NCI-H1417 treated with DMSO at 0.1 percent for 48 hours (cell line): ENCODE measurements at places on chromosomes 4 and X.
A peak's percentile ranks its signal among the peaks of the same experiment; 100 is the strongest.

GRCh38 chrX:53268173-53268572 is 13.2 kb downstream of the IQSEC2 start:
- DNase-seq: no peak

GRCh38 chr4:141348125-141348524 is 127.4 kb downstream of the ZNF330 start:
- DNase-seq: no peak

DNA sequence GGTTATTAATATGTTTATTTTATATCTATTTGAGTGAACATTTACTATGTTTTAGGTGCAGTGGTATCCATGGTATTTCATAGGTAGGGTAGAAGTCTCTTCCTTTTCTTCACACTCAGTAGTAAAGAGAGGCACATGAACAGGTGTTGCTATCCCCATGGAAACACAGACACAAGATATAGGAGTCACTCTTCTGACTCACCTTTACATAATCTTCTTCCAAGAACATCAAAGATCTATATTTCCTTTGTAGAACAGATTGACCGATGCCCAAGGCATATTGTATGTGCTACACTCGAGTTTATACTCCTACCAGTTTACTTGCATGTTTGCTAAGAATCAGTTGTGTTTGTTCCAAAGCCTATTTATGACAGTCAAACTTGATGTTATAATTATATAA is 1997.4 kb downstream of the C4orf33 start:
- DNase-seq: no peak

DNA sequence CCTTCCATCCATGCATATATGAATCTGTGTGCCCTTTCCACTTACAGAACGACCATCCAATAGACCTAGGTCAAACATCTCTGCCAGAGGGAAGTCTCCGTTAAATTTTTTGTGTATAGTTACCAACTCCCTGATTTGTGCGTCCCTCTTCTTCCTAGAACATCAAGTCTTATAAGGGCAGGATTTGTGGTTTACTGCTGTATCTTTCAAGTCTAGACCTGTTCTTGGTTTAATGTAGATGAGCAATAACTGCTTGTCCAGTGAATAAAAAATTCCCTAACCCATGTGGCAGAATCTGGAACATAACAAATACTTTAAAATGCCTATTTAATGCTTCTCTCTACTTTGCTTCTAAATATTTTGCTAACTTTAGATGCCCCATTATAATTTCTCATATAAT is 988.8 kb downstream of the RAPGEF2 start:
- no peak for DNase-seq

GRCh38 chr4:14726877-14727361 is 275.4 kb upstream of the CPEB2 start:
- peak; percentile 42 for DNase-seq

DNA sequence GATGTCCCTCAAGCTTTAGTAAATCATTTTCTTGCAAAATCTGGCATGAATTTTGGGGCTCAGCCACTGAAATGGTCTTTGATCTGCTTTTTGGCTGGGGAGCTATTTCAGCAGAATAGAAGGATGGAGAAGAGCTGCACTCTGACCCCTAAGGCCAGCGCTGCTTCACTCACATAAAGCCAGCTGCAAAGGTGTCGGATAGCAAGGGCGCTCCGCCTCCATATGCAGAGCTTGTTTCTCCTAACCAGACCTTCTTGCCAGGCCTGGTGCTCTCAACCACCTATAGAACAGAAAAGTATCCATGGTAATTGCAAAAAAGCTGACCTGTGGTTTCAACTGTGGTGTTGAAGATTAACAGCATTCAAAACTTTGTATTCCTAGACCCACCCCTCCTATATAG is 24.1 kb upstream of the COQ2 start:
- DNase-seq: no peak

- no peak for DNase-seq
Measured at GRCh38 chr4:150577796-150578195, 4.2 kb upstream of the MAB21L2 start.

DNA sequence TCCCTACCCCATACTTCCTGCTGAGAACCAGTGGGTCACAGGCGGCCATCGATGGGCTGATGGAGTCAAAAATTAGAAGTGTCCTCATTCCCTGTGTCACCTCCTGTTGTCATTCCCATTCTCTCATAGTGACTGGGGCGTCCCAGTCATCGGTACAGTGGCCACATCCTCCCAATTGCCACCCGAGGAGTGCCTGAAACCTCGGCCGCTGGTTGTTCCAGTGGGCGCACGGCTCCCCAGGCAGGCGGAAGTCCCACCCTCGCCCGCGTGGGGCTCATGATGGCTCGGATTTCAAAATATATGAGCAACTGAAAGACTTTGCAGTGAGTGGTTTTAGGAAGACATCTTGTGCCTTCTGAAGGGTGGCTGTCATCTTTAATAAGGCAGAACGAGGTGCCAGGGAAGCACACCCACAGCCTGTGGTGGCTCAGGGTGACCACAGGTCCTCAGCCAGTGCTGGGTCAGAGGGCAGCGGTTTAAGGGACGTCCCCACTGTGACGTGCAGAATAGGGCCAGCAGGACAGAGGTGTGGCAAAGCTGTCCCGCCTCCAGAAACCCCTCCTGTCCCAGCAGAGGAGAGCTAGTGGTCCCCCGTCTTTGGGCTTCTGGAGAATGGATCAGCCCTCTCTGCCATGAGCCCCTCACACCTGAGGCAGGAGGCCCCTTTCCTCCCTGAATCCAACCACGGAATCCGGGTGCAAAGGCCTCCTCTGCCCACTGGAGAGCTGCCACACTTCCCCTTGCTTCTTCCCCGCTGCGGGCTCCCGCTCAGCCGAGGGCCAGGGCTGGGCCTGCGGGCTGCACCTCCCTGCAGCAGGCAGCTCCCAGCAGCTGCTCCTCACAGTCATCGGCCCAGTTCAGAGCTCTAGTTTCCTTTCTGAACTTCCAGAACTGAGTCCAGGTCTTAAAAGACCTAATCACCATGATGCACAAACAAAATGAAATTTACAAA is 90.4 kb downstream of the ABLIM2 start:
- DNase-seq: no peak

- DNase-seq: peak; percentile 30
Measured at GRCh38 chr4:108940634-108941033, 177.8 kb upstream of the ETNPPL start.

DNA sequence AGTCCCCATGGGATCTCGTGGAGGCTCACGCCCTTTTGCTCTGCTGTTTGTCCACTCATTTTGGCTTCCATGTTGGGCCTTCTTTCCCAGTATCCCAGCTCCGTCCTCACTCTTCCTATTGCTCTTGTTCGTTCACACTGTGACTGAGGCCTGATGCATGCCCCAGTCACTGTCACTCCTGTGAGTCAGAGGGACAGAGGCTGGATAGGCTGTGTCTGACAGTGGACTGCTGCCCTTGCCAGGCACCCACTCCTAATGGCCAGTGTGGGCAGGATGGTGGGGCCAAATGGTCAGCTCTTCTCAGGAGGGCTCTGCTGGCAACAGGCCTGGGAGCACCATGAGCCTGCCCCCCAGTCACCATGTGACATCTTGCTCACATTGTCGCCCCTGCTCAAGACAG is 40.0 kb downstream of the HADH start:
- no peak for DNase-seq

- no peak for DNase-seq
Measured at GRCh38 chr4:52713456-52713937, 37.7 kb downstream of the ERVMER34-1 start.

GRCh38 chr4:113591982-113592381 is 169.6 kb downstream of the CAMK2D start:
- DNase-seq: no peak

GRCh38 chr4:80412322-80412721 is 76.8 kb downstream of the CFAP299 start:
- no peak for DNase-seq

DNA sequence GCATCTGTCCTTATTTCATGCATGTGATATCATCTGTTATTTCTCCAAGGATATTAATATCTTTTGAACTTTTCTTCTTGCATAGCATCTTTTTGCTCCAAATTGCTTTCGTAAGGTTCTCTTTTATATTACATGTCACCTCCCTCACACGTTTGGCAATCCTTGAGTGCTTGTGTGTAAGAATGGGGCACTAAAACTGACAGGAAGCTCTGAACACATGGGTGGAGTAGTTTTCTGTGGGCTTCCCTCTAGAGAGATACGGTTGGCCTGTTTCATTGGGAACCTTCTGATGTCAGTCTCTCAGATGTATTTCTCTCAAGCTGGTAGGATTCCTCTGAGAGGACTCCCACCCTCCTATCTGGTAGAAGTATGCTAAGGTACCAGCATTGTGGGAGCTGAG is 223.0 kb downstream of the MID1 start:
- DNase-seq: no peak

DNA sequence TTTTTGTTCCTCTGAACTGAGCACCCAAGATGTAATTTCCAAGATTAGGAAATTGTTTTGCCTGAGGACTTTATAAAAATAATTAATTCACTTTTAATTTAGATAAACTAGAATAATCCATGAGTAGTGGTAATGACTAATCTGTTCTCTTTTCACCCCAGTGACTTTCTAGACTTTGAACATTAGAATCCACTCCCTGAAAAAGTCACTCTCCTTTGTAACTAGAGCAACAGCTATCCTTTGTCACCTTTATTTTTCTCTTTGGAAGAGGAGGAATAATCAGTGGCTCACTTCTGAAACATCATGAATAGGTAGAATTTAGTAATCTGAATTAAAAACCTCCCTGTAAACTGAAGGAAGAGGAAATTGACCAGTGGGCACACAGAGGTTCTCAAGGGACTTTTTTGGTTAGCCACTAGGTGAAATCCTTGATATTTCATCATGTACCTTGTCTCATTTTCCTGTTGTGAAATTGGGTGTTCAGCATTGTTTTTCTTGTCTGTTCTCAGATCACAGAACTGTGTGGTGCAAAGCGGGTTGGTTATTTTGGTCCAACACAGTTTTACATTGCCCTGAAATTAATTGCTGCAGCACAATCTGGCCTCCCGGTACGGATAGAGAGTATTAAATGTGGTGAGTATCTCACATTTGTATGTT is 59.4 kb downstream of the REPS2 start:
- DNase-seq: no peak

GRCh38 chr4:106194801-106195200 is 121.2 kb downstream of the TBCK start:
- DNase-seq: no peak

- no peak for DNase-seq
Measured at GRCh38 chr4:24236532-24236931, 346.7 kb upstream of the PPARGC1A start.

GRCh38 chr4:55571806-55572205 is 20.2 kb downstream of the PDCL2 start:
- DNase-seq: no peak

- DNase-seq: no peak
Measured at GRCh38 chrX:49237060-49237459, 1.8 kb downstream of the CCDC22 start.

DNA sequence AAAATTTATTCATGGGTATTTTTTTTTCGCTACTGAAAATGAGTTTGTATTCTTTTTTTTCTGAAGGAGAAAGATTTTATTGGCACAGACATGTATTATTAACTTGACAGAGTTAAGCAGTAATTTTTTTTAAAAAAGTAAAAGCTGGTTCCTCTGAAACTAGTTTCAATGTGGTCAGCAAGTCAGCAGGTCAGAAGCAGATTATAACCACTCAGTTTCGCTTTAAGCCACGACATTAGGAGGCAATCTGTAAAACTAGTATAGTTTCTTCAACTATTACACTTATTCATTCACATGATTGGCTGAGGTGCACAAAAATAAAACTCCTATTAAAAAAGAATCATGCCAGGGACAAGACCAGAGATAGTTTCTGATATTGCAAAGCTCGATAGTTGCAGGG is 714.2 kb upstream of the PCDH7 start:
- no peak for DNase-seq

GRCh38 chr4:25424539-25425228 is 47.6 kb downstream of the ANAPC4 start:
- no peak for DNase-seq

DNA sequence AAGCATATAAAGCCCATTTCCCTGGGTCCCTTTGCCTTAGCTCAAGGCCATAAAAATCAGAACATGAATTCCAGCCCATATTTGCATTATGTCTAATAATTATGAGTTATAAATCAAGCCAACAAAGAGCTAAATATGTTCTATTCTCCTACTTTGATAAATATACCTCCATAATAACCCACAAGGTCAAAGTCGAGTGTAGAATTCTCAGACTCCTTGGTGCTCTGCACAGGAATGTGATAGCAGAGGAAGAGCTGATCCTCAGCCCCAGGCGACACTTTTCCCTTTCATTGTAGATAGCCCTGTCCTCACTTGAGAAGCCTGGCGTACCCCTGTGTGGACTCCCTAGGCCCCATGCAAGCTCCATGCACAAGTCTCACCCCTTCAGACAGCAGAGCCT is 85.6 kb downstream of the CASP3 start:
- DNase-seq: no peak

- no peak for DNase-seq
Measured at GRCh38 chr4:25801594-25801993, 61.2 kb downstream of the SEL1L3 start.

- DNase-seq: no peak
Measured at GRCh38 chrX:114049063-114049462, 534.8 kb upstream of the HTR2C start.

- DNase-seq: no peak
Measured at GRCh38 chr4:5280828-5281227, 229.5 kb downstream of the STK32B start.

DNA sequence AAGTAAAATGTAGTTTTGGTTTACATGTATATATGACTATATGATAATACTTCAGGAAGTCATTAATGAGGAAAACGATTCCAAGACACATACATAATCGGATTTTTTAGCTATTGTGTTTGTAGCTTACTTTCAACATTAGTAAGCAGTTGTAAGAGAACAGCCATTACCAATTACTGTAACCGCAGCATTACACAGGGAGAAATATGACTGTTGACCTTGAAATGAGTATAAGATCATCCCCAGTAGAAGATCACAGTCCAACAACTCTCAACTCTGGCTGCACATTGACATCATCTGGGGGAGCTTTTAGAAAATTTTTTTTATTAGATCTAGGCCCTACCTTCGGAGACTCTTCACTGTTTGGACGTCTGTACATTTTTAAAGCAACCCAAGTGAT is 762.0 kb upstream of the MAGEB2 start:
- no peak for DNase-seq

GRCh38 chr4:171847751-171848150 is 34.5 kb downstream of the GALNTL6 start:
- DNase-seq: no peak

- no peak for DNase-seq
Measured at GRCh38 chr4:25235401-25235800, 1.6 kb downstream of the PI4K2B start.

GRCh38 chr4:2252530-2253091 is 9.3 kb downstream of the MXD4 start:
- no peak for DNase-seq

GRCh38 chr4:38455092-38455862 is 208.7 kb upstream of the KLF3 start:
- no peak for DNase-seq

- no peak for DNase-seq
Measured at GRCh38 chr4:3314706-3315260, 22.0 kb downstream of the RGS12 start.

DNA sequence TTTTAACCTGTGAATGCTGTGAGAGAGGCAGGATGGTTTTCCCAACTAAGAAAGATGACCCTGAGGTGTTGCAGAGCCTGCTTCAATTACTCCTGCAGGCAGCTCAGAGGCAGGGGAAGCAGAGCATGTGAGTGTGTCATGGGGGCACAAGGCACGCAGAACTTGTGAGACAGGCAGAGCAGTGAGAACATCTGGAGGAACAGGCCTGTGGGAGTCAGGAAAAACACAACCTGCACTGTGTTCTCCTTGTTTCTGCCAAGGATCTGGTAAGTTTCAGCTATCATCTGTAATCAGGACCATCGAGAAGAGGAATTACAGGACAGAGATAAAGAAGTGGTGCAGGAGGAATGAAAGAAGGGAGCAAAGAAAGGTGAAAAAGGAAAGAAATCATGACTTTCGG is 741.8 kb upstream of the INTU start:
- no peak for DNase-seq
